ENCODE measurements at places on chromosomes 2 and 18.

- DNase-seq: no peak
Measured at GRCh38 chr18:11561293-11561692, 48.1 kb upstream of the SLC35G4 start.

DNA sequence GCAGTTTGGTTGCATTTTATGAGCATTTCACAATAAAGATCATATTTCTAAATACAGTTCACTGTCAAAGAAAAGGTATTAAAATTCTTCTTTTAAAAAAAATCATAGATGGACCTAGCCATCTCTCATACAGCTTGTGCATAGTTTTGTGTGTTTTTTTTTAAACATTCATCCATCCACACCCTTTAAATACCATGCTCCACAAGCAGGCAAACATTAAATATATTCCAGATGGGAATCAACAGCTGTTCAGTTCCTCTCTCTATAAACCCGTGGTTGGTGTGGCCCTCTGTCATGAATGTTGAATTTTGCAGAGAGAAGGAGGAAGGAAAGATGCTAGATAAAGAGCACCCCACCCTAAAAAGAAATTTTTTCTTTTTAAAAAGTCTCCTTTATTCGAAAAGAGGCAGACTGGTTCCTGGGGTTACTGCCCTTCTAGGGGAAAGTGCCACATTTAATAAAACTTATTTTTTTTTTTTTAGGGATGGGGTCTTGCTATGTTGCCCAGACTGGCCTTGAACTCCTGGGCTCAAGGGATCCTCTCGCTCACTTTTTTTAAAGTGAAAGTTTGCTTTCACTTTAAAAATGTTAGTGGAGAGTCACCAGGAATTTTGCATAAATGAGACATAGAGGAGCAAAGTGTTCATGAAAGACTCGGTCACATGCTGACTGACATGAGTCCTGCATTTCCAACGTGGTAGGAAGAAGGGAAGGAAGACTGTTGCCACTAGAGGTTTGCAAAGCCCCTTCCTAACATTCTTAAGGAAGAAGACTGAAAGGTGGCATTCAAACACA is 73.9 kb upstream of the LMAN1 start:
- no peak for DNase-seq

- DNase-seq: no peak
Measured at GRCh38 chr2:234348081-234348480, 148.8 kb downstream of the ARL4C start.

DNA sequence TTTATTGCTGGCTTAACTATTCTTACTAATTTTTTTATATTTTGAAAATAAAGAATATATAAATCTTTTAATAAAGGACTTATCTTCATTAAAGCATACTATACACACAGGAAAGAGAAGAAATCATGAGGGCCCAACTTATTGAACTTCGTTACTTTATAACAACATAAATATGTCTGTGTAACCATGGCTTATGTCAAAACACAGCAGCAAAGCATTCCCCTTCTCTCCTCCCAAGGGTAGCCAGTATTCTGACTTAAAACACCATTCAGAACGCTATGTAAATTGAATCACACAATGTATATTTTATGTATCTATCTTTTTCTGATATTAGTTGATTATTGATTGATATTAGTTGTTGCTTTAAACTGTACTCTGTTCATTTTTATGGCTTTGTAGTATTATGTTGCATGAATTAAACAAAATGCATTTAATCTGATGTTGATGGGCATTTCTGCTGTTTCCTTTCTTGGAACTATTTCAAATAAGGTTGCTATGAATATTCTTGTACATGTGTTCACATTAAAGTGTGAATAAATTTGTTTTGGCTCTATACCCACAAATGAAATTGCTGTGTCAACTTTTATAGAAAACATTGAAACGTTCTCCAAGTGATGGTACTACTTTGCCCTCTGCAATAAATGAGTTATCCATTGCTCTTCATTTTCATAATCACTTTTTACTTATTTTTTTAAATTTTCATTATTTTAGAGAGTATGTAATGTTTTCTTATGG is 188.7 kb downstream of the RND3 start:
- DNase-seq: no peak

GRCh38 chr2:71005271-71006202 is 10.9 kb upstream of the TEX261 start:
- DNase-seq: no peak

DNA sequence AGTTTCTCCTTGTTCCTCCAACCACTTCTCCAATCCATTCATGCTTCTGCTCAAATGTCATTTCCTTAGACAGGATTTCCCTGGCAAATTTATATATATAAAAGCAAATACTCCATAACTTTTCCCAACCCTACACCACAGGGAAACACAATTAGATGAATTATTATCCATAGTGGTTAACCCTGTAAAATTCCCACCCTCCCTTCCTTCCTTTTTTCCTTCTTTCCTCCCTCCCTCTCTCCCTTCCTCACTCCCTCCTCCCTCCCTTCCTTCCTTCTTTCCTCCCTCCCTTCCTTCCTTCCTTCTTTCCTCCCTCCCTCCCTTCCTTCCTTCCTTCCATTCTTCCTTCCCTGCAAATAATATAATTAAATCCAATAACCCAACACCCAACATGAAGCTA is 617.7 kb downstream of the IRS1 start:
- no peak for DNase-seq

DNA sequence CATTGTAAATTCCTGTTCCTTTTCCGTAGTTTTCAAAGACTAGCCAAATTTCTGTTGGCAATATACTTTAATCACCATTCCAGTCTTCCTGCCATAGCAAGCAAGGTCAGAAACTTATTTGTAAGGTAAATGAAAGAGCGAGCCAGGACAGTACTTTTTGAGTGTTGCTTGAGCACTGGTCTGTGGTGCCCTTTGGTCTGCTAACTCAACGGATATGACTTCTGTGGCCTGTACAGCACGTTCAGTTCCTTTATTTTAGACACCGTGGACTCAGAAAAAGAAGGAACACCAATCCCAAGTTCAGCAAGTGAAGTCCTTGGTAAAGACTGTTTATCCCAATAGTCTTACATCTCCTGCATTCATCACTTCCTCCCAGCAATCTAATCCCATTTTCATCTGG is 166.3 kb downstream of the MYO1B start:
- no peak for DNase-seq
